NCI-H1105 (cell line): ENCODE measurements at places on chromosomes 11 and 22.

DNA sequence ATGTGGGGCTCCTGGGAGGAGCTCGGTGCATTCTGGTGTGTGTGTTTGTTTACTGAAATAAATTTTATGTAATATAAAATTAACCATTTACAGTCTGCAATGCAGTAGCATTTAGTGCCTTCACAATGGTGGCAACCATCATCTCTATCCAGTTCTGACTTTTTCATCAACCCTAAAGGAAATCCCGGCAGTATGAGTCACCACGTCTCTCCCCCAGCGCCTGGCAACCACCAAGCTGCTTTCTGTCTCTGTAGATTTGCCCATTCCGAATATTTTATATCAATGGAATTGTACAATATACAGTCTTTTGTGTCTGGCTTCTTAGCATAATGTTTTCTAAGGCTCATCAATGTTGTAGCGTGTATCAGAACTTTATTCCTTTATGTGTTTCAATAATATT is 300.5 kb downstream of the MIAT start:
- DNase-seq = no peak

GRCh38 chr11:129451524-129451923 is 75.9 kb downstream of the BARX2 start:
- DNase-seq = no peak

DNA sequence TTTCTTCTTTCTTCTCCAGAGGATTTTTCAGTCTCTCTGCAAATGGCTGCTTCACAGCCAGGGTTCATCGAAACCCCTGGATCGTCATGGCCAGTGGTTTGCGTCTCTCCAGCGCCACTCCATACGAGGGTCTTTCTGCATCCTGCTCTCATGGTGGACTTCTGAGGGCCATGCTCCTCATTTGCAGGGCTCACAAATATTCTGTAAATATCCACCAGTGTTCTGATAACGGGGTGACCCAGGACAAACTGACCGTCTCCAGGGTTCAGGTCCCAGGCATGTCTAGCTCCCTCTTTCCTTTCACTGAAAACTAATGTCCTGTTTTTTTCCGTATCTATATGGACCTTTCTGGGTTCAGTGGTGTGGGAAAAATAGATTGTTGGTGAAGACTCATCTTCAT is 15.7 kb upstream of the VPREB1 start:
- DNase-seq = no peak

DNA sequence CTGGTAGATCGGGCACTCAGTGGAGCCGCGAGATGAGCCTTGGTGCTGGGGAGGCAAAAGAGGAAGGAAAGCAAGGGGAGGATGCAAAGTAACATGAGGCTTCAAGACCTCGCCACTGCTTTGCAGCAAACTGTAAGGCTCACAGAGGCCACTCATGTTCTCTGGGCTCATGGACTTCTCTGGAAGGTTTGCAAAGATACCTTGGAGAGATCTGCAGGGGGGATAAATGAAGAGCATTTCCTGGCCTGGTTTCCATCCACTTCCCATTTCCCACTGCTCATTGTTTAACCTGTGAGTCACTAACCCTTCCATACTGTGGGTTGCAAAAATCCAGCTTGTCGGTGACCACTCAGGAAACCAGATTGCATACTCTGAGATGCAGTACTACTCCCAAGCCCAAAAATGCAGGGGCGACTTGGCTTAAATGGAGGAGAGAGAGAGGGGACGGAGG is 38.5 kb downstream of the OSBP2 start:
- no peak for DNase-seq

GRCh38 chr11:74783241-74783871 is 34.7 kb downstream of the RNF169 start:
- DNase-seq = no peak
